Activated T-helper 1 cell treated with anti-CD3 and anti-CD28 coated beads, Interleukin-12 subunit alpha, Interleukin-12 subunit beta, Interleukin-2, Interleukin-4 antibody, amounts not matched to agents 30 ng/mL and 10 ng/mL and 1 ng/mL, durations not matched to agents 14 hours and 24 hours and 36 hours (primary cell): ENCODE measurements at places on chromosomes 13 and 19. TPM values are rescaled to one million over a fixed set of nuclear protein-coding genes. Genes with fewer than 3 reads are reported as not detected.

FCHO1 gene
- 88.6 and 93.6 TPM in 2 replicates for total RNA-seq

ALOX5AP gene
- total RNA-seq = 65.8 and 72.2 TPM in 2 replicates

ODAD3 gene
- not detected in 2 replicates for total RNA-seq

- no peak for DNase-seq
Observed at GRCh38 chr13:59837101-59837500, 326.6 kb downstream of the DIAPH3 start.

SGCG gene
- not detected in 2 replicates for total RNA-seq

- no peak for DNase-seq
Observed at GRCh38 chr19:41700381-41701195, 7.8 kb upstream of the CEACAM5 start.

GRCh38 chr13:113551081-113552000, 33.2 kb upstream of the TFDP1 start:
- DNase-seq = no peak

DNA sequence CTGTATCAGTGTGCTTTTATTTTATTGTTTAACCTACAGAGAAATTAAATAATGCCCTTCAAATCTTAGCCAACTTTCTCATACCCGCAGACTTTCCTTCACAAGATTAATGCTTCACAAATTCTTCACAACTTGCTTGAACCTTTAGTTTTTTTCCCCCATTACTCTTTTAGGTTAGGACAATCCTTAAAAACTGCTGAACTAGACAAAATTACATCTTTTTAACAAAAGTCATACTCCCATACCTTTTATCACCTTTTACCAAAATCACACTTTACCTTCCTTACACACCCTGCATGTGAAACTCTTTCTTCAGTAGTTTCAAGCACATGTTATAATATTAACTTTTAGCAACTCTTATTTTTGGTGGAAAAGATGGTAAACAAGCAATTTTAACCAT, 58.5 kb downstream of the SCGB2B2 start:
- no peak for DNase-seq

DNA sequence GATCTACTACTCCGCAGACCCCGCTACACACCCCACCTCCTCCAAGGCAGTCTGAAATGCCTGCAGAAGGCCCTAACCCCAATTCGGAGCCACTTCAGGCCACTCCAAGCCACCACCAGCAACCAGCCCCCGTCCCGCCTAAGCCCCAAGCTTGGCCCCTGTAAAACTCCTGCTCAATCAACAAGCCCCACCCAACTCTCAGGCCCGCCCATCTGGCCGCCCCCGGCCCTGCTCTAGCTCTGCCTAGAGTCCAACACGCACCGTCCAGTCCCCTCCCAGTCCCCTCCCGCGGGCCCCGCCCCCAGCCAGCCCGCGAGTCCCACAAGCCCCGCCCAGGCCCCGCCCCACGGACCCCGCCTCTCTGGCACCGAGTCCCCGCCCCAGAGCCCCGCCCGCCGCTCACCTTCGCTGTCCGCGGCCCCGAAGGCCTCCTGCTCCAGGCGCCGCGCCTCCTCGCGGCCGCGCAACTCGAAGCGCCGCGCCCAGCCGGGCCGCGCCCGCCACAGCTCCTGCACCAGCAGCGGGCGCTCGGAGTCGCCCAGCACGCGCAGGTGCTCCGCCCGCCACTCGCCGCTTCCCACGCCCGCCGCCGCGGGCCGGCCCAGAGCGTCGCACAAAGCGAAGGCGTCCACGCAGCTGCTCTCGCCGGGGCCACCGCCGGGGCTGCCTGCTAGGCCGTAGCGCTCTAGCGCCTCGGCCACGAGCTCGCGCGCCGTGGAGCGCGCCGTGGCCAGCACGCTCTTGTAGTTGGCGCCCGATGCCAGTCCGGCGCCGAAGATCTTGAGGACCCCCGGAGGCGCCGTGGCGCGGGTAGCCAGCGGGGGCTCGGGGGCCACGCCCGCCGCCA, 1.6 kb downstream of the RASIP1 start:
- DNase-seq = peak; percentile 85

LILRA2 gene
- total RNA-seq = not detected in 2 replicates

GRCh38 chr13:87754097-87754496, 82.9 kb downstream of the SLITRK5 start:
- DNase-seq = no peak

DNA sequence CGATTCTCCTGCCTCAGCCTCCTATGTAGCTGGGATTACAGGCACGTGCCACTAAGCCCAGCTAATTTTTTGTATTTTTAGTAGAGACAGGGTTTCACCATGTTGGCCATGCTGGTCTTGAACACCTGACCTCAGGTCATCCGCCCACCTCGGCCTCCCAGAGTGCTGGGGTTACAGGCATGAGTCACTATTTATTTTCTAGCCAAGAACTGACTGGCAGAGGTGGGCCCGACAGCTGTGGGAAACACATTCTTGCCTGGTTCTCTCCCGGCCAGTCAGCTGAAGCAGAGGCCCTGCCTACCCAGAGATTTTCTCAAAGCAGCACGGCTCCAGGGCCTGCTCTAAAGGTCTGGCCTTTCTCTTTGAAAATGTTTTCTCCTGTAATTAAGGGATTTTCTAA, 108.0 kb downstream of the KCTD15 start:
- no peak for DNase-seq

- DNase-seq = no peak
Observed at GRCh38 chr13:97631158-97631557, 197.2 kb downstream of the RAP2A start.

DNA sequence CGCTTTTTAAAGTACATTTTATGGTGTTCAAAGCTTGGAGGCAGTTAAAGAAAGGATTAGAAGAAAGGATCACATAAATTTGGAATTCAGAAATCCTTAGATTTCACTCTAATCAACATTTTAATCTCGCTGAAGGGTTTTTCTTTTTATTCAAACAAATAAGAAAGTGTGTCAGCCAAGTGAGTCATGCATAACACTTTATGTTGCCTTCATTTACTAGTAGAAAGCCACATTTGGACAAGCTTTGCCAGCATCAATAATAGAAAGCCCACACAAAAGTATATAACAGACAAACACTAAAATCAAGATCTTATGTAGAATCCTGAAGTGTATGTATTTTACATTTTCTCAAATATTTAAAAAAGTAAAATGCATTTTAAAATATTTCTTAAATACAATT, 154.9 kb upstream of the TRPC4 start:
- DNase-seq = no peak

- no peak for DNase-seq
Observed at GRCh38 chr13:42140494-42140893, 92.0 kb downstream of the DGKH start.

PSG6 gene
- total RNA-seq = not detected in 2 replicates

GRCh38 chr13:106369091-106369490, 166.4 kb downstream of the EFNB2 start:
- no peak for DNase-seq
